ENCODE measurements at places on chromosomes 13 and 19. TPM values are rescaled to one million over a fixed set of nuclear protein-coding genes. Genes with fewer than 3 reads are reported as not detected.
A peak's percentile ranks its signal among the peaks of the same experiment; 100 is the strongest.

DNA sequence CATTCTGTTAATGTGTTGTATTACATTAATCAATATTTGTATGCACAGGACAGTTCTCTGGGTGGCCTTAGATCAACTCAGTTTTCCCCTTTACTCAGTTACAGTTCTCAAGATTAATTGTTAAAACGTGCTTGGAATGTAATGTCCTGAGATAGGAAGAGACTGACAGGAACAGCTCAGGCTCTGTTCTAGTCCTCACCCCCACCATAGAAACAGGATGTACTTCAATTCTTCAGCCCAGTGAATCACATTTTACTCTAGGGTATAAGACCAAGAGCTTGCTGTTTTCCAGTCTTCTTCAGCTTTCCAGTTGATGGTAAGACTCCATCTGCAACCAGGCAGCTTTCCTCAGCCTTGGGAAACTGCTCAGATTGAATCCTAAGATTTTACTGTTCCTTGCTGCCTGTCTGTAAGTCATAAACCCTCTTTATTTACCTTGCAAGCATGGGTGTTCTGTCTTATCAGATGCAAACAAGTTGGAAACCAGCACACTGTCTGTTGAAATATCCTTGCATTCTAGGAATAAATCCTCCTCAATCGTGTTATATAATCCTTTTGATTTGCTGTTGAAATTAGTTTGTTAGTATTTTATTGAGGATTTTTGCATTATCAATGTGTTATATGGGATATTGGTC, 836.9 kb upstream of the PCDH9 start:
- no peaks in the 10 kb centered on the region for H3K36me3 ChIP-seq
- DNase-seq = no peak
- H3K4me3 ChIP-seq = no peak overlapping the region
- no peak overlapping the region for H3K27ac ChIP-seq
- H3K27me3 ChIP-seq = no peaks in the 10 kb centered on the region

The TNFSF9 gene
- total RNA-seq = 1.0 TPM

DNA sequence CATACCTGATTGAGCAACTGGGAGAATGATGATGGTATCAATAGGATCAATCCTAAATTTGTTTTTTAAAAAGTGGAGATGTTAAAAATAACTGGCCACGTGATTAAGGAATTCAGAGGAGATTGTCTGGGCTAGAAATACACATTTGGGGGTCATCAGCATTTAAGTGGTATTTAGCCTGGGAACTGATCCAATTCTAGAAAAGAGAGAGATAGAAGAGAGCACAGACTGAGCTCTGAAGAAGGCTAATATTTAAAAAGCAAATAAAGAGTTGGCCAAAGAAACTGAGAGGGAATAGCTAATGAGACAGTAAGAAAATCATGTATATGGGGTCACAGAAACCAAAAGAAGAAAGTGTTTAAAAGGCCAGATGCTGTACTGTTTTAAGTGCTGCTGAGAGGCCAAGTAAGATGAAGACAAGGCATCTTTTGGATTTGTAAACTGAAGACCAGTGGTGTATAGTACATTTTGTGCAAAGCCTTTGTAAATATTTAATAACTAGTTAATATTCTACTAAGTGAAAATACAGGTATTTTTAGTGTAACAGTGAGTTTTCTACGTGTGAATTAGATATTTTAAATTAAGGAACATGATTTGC, 40.2 kb downstream of the UBL3 start:
- no peaks in the 10 kb centered on the region for H3K27me3 ChIP-seq
- H3K36me3 ChIP-seq = no peaks in the 10 kb centered on the region
- no peak for DNase-seq
- H3K27ac ChIP-seq = no peak overlapping the region
- peaks cover 62% of the 10 kb centered on the region for H3K4me1 ChIP-seq

GRCh38 chr13:21309542-21310172, 133.2 kb downstream of the MRPL57 start:
- H3K27ac ChIP-seq = no peak overlapping the region
- H3K36me3 ChIP-seq = no peaks in the 10 kb centered on the region
- no peaks in the 10 kb centered on the region for H3K27me3 ChIP-seq
- no peaks in the 10 kb centered on the region for H3K4me1 ChIP-seq
- no peak overlapping the region for H3K4me3 ChIP-seq
- no peak for DNase-seq

The ZNF132 gene
- total RNA-seq = 10.0 TPM

The NXNL1 gene
- total RNA-seq = not detected

DNA sequence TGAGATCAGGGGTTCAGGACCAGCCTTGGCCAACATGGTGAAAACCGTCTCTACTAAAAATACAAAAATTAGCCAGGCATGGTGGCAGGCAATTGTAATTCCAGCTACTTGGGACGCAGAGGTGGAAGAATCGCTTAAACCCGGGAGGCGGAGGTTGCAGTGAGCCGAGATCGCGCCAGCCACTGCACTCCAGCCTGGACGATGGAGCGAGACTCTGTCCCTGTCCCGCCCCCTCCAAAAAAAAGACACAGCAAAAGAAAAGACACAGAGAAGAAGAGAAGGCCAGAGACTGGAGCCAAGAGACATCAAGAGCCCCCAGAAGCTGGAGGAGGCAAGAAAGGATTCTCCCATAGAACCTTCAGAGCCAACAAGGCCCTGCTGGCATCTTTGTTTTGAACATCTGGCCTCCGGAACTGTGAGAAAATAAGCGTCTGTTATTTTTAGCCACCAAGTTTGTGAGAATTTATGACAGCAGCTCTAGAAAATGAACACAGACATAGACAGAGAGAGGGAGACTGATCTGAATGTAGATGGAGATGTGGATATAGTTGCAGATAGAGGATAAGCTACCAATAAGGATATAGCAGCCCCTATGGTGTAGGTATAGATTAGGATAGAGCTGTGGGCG, 25.7 kb upstream of the PNMA8B start:
- DNase-seq = no peak
- peaks cover 65% of the 10 kb centered on the region for H3K4me1 ChIP-seq
- H3K4me3 ChIP-seq = no peak overlapping the region
- peak overlapping the region; percentile 89 for H3K27ac ChIP-seq

GRCh38 chr13:92804346-92804745, 422.3 kb upstream of the GPC6 start:
- no peak overlapping the region for H3K4me3 ChIP-seq
- no peaks in the 10 kb centered on the region for H3K27me3 ChIP-seq
- no peak for DNase-seq

The MICU2 gene
- total RNA-seq = 45.5 TPM

GRCh38 chr13:79451500-79451962, 29.4 kb upstream of the NDFIP2 start:
- no peaks in the 10 kb centered on the region for H3K27me3 ChIP-seq
- H3K27ac ChIP-seq = peak overlapping the region; percentile 80
- peaks cover 11% of the 10 kb centered on the region for H3K4me1 ChIP-seq
- no peaks in the 10 kb centered on the region for H3K36me3 ChIP-seq
- peak overlapping the region; percentile 7 for H3K4me3 ChIP-seq
- DNase-seq = peak; percentile 54

DNA sequence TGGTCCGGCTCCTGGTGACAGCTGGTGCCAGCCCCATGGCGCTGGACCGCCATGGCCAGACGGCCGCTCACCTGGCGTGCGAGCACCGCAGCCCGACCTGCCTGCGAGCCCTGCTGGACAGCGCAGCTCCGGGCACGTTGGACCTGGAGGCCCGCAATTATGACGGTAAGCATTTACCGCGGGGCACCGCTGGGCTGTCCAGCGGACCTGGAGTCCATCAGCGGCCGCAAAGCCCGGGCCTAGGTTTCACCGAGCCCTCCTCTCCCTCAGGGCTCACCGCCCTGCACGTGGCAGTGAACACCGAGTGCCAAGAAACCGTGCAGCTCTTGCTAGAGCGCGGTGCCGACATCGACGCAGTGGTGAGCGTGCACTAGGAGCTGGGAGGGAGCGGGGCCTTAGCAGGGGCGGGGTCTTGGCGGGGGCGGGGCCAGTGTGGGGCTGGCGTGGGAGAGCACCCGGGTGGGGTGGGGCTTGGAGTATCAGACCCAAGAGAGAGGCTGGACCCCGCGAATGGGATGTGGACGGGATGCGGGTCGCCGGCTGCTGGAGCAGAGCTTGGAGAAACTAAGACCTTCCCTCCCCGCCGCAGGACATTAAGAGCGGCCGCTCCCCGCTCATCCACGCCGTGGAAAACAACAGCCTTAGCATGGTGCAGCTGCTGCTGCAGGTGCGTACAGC, 8.7 kb downstream of the BCL3 start:
- H3K27me3 ChIP-seq = no peaks in the 10 kb centered on the region
- H3K27ac ChIP-seq = peak overlapping the region; percentile 97
- H3K36me3 ChIP-seq = no peaks in the 10 kb centered on the region
- DNase-seq = no peak
- H3K4me3 ChIP-seq = no peak overlapping the region

DNA sequence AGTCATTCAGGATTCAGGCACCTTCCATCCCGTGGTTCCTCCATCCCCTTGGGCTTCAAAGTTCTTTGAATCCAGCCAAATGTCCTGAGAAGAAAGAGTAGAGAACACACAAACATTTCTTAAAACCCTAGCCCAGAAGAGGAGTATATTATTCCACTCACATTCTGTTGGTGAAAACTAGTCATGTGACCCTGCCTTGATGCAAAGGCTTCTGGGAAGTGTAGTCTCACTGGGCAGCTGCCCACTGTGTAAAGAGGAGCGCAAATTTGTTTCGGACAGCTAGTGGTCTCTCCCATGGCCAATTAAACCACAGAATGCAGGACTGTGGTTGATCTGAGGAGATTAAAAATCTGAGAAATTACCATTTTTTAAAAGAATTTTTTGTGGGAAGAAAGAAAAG, 304.4 kb downstream of the SUCLA2 start:
- H3K4me3 ChIP-seq = no peak overlapping the region
- H3K27me3 ChIP-seq = peaks cover 13% of the 10 kb centered on the region
- H3K36me3 ChIP-seq = no peaks in the 10 kb centered on the region

DNA sequence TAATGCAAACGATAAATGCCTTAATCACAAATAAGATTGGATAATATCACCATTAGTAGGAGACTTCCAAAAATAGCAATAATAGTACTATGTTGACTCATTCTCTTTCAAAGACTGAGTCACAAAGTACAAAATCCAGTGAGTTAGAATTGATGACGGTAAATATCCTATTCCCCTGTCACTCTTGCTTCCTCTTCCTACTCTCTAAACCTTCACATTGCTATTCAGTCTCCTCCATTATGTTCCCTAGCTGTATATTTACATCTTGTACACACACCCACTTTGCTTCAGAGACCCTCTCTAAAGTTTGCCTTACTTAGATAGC, 26.3 kb upstream of the INTS6 start:
- no peak for DNase-seq
- no peaks in the 10 kb centered on the region for H3K36me3 ChIP-seq
- H3K27ac ChIP-seq = no peak overlapping the region
- H3K4me3 ChIP-seq = no peak overlapping the region
- peaks cover 3% of the 10 kb centered on the region for H3K4me1 ChIP-seq

The RSPH6A gene
- total RNA-seq = 0.36 TPM

The KLK6 gene
- not detected for total RNA-seq

The SLC27A1 gene
- total RNA-seq = 9.4 TPM

DNA sequence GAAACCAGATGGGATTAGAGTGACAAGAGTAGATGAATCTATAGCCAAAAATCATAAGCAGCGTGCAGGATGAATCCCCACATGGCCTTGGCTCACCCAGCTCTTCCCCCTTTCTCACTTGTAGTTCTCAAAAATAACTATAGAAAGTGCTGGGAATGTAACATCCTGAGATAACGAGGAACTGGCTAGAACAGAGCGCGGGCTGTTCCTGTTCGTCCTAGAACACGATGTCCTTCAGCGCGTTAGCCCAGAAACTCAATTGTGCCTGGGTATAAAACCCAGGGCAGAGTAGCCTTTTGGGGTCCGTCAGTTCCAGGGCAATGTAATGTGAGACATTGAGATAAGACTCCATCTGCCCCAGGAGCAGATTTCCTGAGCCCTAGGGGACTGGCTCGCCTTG, 326.2 kb downstream of the TSHZ3 start:
- no peak overlapping the region for H3K4me3 ChIP-seq
- no peak overlapping the region for H3K27ac ChIP-seq
- no peaks in the 10 kb centered on the region for H3K4me1 ChIP-seq
- H3K36me3 ChIP-seq = peaks cover 8% of the 10 kb centered on the region
- DNase-seq = no peak

The LIM2 gene
- total RNA-seq = not detected

- H3K27ac ChIP-seq = no peak overlapping the region
- no peak for DNase-seq
- peak overlapping the region; percentile 79 for H3K4me3 ChIP-seq
- H3K27me3 ChIP-seq = peaks cover 32% of the 10 kb centered on the region
- H3K36me3 ChIP-seq = no peaks in the 10 kb centered on the region
These were observed 521 bp upstream of the SHISA2 start for GRCh38 chr13:26052337-26052736.

The FXYD5 gene
- 351 TPM for total RNA-seq

The KLK7 gene
- not detected for total RNA-seq

DNA sequence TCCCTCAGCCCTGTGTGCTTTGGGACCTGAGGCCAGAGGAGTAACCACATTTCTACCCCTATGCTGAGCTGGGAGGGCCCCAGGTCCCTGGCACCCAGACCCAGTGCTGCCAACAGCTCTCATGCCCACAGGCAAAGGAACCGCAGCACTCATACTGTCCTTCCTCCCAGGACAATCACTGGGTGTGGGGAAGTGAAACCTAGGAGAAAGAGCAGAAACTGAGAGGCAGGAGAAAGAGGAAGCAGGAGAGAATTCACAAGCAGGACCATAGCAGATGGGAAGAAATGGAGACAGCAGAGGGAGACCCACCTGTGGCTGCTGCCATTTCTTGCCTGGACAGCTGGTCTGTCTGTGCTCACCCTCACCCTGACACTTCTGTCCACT, 18.9 kb downstream of the CCDC97 start:
- no peaks in the 10 kb centered on the region for H3K27me3 ChIP-seq
- peak overlapping the region; percentile 93 for H3K27ac ChIP-seq
- peak overlapping the region; percentile 83 for H3K4me3 ChIP-seq
- DNase-seq = no peak

DNA sequence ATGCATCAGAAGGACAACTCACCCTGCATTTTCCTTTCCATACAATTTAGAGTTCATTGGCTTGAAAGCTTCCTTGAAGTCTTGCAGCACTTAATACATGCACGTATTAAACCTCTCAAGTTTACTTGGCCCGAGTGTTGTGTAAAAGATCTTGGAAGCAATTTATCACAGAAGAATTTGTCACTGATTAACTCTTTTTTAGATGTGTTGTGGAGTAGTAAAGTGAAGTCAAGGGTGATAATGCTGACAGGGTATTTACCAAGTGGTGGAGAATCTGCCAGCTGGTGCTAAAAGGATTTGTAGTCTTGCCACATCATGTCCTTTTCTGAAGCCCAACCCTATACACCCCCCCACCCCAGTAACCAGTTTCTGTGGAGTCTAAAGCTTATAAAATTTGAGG, 421.0 kb upstream of the MIR17HG start:
- no peak for DNase-seq
- no peaks in the 10 kb centered on the region for H3K36me3 ChIP-seq

All from naive thymus-derived CD8-positive, alpha-beta T cell (primary cell).